ENCODE measurements at places on chromosomes 12 and 14.

DNA sequence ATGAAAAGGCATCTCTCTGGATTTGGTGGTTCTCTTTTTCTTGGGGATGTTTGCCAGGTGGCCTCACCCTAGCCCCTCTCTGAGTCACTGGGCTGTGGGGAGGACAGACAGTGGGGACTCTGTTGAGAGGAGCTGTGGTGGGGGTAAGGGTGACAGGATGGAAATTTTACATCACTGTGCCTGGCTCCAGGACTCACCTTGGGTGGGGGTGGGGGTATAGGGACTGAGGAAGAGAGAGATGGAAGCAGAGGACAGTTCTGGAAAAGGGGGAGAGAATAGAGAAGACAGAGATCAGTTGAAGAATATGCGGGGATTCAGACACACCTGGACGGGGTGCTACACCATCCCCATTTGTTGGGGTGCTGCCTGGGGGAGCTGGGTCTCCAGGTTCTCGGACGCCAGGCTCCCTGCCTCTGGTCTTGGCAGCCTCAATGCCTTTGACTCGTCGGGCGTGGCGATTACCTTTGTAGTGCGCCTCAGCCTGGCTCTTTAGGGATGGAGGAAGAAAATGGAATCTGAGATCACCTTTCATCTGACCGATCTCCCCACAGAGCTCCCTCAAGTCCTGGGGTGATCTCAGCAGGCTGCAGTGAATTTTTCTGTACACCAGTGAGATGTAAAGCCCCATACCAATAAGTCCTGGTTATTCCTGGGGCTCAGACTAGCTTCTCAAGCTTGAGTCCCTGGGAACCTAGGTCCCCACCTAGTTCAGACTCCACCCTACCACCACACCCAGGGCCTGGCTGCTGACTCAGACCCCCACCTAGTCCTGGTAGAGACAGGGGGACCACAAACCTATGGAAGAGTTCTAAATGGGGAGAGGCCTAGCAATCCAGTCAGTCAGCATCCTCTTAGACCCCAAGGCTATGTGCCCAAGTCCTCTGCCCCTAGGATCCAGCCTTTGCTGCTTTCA, 9.6 kb upstream of the GPR84 start:
- no peak for DNase-seq

DNA sequence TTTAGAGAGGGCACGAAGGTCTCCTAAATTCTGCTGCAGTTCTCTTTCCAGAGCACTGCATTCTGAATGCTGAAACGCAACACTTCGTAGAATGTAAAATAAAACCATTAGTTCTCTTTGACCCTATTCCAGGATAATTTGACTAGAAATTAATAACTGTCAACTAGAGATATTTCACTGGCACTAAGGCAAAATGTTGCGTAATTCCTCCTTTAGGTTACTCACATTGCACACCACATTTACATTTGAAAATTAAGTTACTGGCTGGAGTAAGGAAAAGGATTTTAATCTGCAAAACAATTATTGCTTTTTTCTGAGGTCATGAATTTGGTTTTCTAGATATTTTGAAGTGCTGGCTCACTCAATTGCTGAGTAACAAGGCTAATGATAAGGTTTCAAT, 58.0 kb upstream of the TRHDE start:
- no peak for DNase-seq

DNA sequence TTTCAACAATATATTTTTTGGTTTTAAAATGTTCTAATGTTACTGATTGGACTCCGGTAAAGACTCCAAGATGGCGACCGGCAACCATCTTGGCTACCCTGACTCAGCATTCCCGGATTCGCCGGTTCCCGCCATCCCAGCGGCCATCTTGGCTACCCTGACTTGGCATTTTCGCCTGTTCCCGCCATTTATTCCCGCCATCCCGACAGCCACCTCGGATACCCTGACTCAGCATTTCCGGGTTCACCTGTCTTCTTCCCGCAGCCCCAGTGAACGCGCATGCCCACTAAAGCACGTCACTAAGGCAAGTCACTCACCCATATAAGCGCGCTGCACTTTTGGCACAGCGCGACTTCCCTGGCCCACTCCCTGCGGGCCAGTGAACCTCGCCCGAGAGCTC, 9.0 kb upstream of the LRFN5 start:
- DNase-seq, result no peak

GRCh38 chr12:124509676-124510300, 57.6 kb downstream of the NCOR2 start:
- DNase-seq, result no peak

- DNase-seq, result no peak
Measured at GRCh38 chr12:25491396-25492325, 61.4 kb downstream of the LMNTD1 start.

DNA sequence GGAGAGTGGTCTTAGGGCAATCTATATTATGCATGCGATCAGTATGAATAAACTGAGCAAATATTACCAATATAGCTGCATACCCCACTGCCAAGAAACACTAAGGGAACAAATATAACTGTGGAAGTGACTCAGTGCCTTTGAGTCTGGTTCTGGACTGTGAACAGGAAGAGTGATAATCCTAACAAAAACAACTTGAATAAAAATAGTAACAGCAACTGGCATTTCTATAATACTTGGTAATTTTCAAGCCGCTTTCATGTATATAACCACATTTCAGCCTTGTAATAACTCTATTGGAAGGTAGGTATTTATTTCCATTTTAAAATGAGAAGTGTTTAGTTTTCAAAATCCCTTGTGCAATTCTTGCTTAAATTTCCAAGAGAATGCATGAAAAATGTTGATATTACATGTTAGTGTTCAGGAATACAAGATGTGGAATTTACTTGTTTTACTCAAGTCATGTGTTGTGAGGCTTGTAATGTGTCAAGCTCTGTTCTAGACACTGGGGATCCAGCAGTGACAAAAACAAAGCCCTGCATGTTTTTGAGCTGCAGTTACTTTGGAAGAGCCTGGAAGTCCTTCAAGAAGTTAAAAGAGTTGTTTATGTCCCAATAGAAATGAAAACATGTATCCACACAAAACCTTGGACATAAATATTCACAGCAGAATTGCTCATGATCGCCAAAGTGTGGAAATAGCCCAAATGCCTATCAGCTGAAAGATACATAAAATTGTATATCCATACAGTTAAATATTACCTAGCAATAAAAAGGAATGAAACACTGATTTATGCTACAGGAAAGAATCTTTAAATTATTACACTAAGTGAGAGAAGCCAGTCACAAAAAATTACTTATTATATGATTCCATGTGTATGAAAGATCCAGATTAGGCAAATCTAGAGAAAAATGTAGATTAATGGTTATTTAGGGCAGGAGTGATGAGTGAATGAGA, 338.1 kb upstream of the TMEM132C start:
- DNase-seq, result no peak

DNA sequence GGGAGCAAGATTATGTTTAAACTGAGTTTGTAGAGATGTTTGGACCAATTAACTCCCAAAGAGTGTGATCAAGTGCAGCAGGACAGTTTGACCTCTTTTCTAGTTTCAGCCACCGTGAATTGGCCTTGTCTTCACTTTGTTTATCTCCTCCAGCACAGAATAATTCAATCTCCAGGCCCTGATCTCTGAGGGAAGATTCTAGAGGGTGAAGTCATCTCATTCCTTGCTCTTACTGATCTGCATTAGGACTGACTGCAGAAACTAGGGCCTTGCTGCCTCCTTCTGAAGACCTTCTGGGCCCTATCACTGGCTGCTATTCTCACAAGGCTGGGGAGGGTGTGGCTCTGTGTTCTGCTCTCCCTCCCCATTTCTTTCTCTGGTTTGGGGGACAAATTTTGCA, 29.4 kb downstream of the C12orf75 start:
- DNase-seq, result no peak

DNA sequence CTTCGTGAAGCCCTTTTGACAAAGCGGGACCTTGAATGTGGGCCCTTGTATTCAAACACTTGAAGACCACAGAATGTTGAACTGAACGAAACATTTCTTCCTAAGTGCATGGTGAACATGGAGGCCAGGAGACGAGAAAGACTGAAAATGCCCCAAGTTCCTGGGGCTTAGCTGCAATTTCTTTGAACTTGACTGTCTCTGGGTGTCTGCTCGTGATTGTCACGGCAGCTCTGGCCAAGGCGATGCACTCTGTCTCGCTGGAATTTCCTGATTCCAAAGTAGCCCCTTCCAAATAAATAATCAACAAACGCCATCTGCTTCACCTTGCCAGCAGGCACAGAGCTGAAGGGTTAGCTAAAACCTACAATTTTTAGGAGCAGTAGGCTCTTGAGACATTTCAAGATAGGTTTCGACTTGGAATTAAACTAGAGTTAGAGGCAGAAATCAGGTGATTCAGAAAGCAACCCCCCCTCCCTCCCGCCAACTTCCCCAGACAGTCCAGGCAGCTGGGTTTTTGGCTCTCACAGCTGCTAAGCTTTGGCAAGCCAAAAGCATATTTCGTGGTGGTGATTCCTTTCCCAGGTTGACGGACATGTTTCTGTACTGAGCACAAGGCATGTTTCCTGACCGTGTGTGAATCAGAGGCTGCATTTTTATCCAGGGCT, 13.5 kb upstream of the IRF2BPL start:
- DNase-seq, result no peak

- DNase-seq, result no peak
Measured at GRCh38 chr12:124607681-124608425, 40.4 kb upstream of the NCOR2 start.

DNA sequence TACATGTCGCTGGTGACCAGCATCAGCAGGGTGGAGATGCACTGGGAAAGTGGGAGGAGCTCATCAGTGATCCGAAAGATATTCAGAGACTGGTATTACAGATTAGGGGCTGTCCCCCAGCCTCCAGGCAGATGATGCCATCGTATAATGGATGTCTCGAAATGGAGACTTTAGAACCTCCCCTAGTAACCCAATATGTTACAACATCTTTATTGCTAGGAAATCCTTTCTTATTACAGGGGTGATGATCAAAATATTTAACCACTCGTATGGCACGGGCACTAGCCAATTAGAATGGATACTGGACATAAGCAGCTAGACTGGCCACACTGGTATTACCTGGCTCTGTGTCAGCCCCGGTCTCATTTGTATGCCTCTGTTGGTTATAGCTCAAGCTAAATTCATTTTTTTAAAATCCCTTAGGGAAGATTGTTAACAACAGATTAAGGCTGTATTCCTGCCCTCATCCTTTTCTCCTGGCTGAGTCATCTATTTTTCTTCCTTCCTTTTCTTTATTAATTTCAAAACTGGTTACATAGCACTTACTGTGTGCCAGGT, 10.8 kb upstream of the CEBPE start:
- DNase-seq, result no peak
